H54 (cell line): ENCODE measurements at places on chromosomes 4 and X.
A peak's percentile ranks its signal among the peaks of the same experiment; 100 is the strongest.

- DNase-seq, result no peak
These were observed 95.5 kb downstream of the MXRA5 start for GRCh38 chrX:3250966-3251365.

GRCh38 chr4:128858879-128859671 lies 49.6 kb downstream of the JADE1 start:
- no peak for DNase-seq

DNA sequence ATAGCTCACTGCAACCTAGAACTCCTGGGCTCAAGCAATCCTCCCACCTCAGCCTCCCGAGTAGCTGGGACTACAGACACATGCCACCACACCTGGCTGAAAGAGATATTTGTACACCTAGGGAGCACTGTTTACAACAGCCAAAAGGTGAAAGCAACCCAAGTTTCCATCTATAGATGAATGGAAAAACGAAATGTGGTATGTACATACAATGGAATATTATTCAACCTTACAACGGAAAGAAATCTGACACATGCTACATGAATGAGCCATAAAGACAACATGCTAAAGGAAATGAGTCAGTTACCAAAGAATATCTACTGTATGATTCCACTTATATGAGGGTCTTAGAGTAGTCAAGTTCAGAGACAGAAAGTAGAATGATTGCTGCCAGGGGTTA lies 52.2 kb downstream of the ABCG2 start:
- no peak for DNase-seq

- no peak for DNase-seq
These were observed 672.5 kb upstream of the KLHL4 start for GRCh38 chrX:86845101-86845500.

DNA sequence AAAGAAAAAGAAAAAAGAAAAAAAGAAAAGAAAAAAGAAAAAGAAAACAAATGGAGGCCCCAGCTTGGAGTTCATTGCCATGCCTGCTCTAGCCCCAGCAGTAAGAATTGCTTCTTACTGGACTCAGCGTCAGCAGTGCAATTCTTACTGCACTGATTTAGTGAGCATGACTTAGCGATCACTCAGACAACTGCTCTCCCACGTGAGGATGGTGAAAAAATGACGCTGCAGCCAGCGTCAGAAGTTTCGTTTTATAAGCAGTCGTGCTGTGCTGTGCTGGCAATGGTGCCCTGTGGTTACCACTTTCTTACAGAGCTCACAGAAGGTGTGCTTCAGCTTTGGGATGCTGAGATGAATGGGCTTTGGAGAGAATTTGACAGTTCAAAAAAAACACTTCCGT lies 68.3 kb upstream of the DDX3X start:
- DNase-seq, result no peak

DNA sequence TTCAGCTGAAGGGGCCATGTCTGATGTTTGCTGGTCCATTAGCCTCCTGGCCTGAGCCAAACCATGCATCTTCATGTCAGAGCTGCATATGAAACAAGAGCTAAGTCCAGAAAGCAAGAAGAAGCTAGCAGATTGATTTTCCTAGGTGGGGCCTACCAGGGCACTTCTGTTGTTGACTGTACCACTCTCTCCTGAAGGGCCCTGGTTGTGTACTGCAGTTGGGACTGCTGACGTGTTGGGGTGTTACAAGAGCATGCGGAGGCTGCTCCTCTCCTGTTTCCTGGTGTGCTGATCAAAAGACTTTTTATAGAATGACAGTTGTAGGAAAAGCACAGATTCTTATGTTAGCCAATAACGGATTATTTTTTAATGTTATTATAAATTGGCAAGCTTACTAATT lies 145.1 kb downstream of the TBL1X start:
- no peak for DNase-seq

GRCh38 chrX:119549327-119550016 lies 15.7 kb downstream of the STEEP1 start:
- DNase-seq, result no peak

DNA sequence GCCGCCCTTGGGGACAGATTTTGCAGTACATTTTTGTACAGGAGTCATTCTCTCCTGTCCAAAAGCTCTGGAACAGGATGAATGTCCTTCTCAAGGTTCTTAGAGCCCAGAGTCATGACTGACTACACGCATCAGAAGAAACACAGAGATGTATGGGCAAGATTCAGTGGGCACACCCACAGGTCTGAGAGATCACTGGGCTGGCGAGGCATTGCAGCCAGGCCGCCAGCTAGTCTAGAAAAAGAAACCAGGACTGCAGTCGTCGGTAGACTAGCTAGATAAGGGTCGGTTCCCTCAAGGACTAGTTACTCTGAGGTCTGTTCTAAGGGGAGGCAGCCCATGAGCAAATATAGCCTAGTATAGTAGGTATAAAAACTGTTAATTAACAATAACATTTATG lies 19.8 kb downstream of the GBA3 start:
- DNase-seq, result no peak

GRCh38 chr4:33566649-33567048 lies 2677.7 kb downstream of the ARAP2 start:
- no peak for DNase-seq

DNA sequence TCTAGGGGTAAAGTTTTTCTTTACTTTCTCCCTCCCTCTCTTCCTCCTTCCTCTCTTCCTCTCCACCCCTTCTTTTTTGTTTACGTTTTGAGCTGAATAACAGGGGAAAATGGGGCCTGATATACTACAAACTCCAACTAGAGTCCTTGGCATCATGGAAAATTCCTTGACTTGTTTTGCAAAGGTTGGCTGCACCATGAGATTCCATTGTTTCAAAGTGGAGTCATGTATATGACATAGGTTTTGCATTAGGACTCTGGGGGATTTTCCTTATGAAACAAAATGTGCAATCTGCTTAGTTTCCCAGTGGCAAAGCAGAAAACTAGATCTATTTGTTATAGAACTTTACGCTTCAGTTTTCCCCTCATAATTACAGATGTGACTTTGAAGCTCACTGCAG lies 233.5 kb upstream of the PGRMC2 start:
- no peak for DNase-seq

DNA sequence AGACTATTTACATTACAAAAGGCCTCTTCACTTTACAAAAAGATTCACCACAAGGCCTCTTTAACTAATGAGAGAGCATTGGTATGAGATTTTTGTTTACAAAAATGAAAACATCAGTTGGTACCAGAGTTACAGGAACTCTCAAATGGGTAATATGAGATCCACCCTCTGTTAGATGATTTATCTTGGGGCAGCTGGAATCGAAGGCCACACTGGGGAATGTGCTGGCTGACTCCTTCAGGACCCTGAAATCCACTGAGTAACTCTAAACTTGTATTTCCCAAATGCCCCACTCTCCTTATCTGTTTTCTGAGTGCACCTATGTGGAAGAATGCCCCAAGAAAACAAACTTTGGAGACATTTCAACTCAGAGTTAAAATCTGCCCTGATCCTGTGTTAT lies 232.9 kb upstream of the F9 start:
- no peak for DNase-seq

- DNase-seq, result no peak
These were observed 13.4 kb upstream of the ETDC start for GRCh38 chrX:135295944-135296305.

GRCh38 chr4:189291939-189292338 lies 648.7 kb upstream of the FRG1 start:
- DNase-seq, result no peak

DNA sequence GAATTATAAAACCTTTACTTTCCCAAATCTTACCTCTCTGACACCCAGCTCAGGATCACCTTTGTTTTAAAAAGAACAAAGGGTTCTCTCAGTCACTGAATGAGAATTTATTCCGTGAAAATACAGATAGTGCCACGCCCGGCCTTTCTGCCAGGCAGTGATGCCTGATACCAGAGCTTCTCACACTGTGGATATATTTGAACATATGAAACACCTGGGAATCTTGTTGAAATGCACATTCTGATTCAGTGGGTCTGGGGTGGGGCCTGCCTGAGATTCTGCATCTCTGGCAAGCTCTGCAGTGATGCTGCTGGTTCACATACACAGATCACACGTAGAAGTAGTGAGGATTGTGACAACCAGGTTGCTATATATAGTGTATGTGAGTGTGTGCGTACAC lies 46.0 kb downstream of the ELOVL6 start:
- no peak for DNase-seq

GRCh38 chr4:2843941-2844584 lies 419 bp downstream of the ADD1 start:
- DNase-seq, result no peak

- DNase-seq, result peak; percentile 23
These were observed 4.9 kb downstream of the LYAR start for GRCh38 chr4:4284827-4285618.

- DNase-seq, result no peak
These were observed 137.8 kb upstream of the TENM3 start for GRCh38 chr4:182105416-182105815.
